ENCODE measurements at places on chromosomes 1 and 21.
A peak's percentile ranks its signal among the peaks of the same experiment; 100 is the strongest.

- DNase-seq: peak; percentile 62
These were observed 6.9 kb downstream of the PINK1 start for GRCh38 chr1:20640183-20640597.

- no peak for DNase-seq
These were observed 45.0 kb downstream of the SLC19A1 start for GRCh38 chr21:45496968-45497845.

- DNase-seq: no peak
These were observed 66.9 kb upstream of the KCND3 start for GRCh38 chr1:112056354-112056753.

DNA sequence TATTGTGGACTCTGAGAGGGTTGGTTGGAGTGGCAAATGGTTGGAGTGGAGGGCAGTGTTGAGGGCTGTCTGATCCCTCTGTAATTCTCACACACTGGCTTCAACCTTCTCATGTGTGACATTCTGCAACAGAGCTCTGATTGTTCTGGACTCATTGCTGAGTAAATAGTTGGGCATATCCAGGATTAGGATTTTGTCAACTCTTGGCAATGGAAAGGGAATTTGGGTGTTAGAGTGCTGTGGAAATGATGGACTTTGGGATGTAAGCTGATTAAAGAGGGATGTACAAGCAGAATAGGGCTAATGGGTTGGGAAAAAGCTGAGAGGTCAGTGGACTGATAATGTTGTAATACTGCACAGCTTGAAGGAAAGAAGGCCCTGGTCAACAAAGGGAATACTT lies 16.5 kb downstream of the TLCD4 start:
- DNase-seq: no peak

DNA sequence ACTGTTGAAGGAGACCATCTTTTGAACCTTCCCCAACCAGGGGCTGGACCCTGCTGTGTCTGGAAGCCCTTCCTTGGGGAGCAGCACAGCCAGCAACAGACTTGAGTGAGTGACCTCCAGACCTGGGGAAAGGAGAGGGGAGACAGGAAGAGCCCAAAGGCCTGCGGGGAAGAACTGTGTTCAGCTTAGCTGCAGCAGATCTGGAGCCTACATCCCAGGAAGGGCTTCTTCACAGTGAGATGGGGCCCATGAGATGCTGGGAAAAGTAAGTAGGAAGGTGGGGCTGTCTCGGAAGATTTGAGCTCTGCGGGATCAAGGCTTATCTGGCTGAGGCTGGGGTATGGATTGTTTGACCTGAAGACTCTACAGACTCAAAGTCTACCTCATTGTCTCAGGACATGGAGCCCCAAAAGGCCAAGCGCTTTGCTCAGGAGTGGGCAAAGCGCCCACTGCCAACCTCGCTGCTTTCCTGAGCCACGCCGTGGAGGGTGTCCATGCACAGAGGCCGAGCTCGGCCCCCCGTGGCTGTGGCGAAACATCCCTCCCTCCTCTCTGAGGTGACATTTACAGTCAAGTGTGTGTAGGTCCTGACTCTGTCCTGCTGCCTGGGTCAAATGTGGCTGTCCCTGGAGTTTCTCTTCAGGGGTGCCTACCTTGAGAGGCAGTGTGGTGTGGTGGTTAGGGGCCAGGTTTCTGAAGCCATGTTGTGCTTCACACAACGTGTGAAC lies 24.5 kb downstream of the SPOCD1 start:
- peak; percentile 17 for DNase-seq

- no peak for DNase-seq
These were observed 339.8 kb downstream of the OMA1 start for GRCh38 chr1:58206749-58207148.

DNA sequence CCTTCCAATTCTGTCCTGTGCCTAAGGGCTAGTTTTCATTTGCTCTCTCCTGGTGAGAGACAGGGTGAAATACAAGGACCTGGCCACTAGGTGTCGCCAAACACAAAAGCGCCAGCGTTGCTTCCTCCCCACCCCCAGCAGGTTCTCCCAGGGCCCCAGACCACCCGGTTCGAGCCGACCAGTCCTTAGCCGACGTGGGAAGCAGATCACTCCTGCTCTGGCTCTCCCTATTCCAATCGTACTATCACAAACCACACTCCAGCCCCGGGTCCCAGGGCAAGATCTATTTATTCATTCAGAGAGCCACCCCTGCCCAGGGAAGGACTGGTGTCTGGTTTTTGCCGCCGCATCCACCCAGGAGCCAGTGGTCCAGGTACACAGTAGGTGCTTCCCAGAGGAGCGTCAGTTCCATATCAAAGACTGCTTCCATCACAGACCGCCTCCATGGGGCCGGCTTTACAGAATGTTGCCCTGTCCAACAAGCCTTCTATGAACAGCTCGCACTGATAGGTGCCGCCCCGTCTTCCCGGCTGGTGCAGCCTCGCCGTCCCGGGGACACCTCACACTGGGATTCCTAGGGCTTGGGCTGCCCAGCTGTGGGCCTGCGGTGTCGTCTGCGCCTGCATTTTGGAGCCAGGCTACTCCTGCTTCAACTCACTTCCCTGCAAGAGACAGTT lies 35.0 kb downstream of the CTNNBIP1 start:
- DNase-seq: peak; percentile 87

- peak; percentile 28 for DNase-seq
These were observed 9.5 kb upstream of the PIGR start for GRCh38 chr1:206955476-206956451.

GRCh38 chr1:201562257-201562656 lies 23.3 kb downstream of the NAV1 start:
- DNase-seq: no peak

DNA sequence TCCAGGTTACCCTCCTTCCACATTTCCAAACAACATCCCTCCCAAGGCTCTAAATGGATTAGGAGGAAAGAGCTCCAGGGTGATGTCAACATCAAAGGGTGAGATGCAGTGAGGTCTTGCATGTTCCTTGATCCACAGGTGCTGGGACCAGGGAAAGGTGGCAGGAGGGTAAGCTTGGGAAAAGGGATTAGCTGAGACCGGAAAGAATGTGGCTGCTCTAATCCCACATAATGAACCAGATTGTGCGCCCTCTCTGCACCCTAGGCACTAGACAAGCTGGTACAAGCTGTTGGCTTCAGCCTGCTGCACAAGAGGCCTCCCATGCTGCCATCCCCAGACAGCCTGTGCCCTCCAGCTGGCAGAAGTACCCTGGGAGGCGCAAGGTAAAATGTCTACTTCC lies 34.9 kb downstream of the PLXNA2 start:
- DNase-seq: no peak

DNA sequence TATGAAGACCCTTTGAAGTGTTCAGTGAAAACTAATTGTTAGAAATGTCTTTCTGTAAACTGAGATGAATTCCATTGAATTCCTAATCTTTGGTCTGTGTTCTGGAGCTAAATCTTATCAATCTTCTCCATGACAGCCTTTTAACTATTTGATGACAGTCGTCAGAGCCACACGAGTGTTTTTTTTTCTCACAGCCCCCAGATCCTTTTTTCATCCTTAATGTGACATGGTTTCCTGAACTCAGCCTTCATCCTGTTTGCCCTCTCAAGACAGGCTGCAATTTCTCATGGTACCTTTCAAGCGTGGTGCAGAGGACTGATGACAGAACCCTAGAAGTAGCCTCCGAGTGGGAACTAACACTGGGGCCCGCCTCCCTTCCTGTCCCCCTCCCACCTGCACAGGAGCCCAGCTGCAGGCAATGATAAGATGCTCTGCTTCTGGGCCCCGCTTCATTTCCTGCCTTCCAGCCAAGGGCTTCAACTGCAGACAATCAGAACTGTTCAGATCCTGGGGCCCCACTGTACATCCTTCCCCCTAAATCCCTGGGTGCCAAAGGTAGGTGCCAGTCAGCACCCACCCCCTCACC lies 114.6 kb upstream of the VAV3 start:
- peak; percentile 42 for DNase-seq

- no peak for DNase-seq
These were observed 16.3 kb downstream of the CAPN8 start for GRCh38 chr1:223649222-223649621.

DNA sequence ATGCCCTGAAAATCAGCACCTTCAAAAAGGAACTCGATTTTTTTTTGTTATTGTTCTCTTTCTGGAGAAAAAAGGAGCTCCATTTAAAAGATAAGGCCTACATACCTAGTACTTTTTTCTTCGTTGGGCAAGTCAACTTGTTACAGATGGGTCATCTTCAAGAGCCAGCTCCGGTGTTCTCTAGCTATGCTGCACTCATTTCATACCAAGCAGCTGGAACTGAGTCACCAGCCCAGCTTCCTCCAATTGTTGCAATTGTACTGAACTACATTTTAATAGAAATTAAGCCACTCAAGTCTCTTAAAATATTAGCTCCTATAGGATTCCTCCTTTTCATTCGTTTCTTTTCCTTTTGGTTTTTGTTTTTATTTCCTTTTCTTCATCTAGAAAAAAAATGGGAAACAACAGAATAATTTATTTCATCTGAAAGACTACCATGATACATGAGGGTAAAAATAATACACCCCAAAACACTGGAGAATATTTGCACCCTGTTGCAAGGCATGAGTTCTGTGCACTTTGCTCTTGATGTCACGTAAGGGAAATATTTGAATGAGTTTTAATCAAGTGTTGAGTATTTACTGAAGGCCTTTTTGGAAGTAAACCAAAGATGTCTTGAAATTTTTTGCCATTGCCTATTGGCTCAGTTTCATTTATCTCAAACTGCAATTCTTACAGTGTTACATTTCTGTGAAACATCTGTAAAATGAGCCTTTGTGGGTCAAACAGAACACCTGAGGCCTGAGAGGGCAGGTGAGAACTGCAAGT lies 60.5 kb downstream of the CLIC4 start:
- DNase-seq: no peak

DNA sequence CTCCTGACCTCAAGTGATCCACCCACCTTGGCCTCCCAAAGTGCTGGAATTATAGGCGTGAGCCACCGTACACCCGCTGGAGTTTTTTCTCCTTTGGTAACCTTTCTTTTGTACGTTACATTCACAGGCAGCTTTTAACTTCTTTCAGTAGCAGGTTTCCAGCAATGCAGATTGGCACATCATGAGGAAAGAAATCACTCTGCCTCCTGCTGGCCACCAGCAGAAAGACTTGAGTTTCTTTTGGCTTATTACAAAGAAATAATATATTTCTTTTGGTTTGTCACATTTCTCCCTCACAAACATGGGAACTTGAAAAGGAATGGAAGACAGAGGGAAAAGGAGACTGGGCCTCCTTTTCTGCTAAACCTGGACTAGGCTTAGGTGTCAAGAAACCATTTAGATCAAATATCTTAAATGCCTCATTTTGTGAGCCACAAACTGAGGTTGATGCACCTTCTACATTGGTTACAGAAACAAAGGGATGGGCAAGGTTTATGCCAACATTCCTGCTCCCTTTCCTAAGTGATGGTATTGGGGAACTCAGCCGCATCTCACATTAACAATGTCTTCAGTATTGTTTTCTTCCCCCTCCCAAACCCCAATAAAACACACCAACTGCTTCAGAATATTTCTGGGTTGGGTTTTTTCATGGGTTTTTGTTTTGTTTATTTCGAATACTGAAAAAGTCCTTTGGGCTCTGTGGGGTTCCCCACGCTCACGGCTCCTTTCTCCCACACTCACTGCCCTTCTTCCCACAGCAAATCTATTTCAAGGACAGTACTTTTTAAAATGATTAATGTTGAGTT lies 7.7 kb downstream of the ENSA start:
- DNase-seq: peak; percentile 67
